ENCODE measurements at places on chromosomes 2 and 18.

GRCh38 chr2:161650116-161651015 lies 26.1 kb downstream of the SLC4A10 start:
- no peak for DNase-seq

DNA sequence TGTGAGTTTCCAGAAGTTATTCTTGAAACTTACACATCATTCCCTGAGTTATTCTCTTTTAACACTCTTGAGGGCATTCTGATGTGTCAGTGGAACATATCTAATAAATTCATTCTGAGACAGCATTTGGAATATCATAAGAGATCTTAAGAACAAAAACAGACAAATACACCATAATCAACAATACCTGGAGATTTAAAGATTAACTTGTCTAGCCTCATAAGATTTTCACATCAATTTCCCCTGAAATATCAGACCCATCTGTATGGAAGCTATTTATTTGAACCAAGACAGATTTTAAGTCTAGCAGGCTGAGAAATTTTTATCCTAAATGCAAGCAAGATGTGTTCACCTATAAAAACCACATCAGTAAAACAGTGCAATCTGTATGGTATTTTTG lies 181.6 kb downstream of the NYAP2 start:
- no peak for DNase-seq

GRCh38 chr2:240425697-240426096 lies 9.8 kb upstream of the GPC1 start:
- DNase-seq, result no peak

DNA sequence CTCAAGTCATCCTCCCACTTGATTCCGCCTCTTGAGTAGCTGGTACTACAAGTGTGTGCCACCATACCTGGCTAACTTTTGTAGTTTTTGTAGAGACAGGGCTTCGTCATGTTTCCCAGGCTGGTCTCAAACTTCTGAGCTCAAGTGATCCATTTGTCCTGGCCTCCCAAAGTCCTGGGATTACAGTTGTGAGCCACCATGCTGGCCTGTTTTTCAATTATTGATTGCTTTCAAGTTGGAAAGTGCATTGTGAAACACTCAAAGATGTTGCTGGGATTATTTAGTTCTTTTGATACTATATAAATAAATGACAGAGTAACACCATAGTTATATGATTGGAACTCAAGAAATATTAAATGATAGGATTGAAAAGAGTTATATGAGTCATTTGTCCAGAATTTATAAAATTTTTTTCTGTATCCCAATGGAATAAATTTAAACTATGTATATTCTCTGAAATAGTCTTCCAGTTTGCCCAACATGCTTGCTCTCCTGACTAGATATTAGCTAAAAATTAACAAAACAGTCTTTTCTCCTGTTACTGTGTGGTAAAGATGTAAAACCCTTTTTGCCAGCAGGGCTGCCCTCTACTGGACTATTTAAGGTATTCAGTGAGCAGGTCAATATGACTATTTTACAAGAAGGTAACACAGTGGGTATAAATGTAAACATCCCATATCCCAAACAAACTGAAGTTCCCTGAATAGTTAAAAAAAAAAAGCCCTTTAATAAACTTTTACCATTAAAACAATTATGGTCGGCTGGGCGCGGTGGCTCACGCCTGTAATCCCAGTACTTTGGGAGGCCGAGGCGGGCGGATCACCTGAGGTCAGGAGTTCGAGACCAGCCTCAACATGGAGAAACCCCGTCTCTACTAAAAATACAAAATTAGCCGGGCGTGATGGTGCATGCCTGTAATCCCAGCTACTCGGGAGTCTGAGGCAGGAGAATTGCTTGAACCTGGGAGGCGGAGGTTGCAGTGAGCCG lies 42.7 kb downstream of the ACSL3 start:
- peak; percentile 89 for DNase-seq

DNA sequence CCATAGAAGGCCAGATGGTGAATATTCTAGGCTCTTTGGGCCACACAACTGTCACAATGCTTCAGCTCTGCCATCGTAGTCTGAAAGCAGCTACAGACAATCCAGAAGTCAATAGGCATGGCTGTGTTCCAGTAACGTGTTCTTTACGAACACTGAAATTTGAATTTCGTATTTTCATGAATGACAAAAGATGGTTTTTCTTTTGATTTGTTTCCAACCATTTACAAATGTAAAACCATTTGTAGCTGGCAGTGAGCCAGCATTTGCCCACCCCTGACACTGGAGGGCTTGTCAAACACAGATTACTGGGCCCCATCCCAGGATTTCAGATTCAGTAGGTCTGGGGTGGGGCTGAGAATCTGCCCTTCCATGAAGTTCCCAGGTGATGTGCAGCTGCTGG lies 83.0 kb upstream of the ATG16L1 start:
- DNase-seq, result no peak

DNA sequence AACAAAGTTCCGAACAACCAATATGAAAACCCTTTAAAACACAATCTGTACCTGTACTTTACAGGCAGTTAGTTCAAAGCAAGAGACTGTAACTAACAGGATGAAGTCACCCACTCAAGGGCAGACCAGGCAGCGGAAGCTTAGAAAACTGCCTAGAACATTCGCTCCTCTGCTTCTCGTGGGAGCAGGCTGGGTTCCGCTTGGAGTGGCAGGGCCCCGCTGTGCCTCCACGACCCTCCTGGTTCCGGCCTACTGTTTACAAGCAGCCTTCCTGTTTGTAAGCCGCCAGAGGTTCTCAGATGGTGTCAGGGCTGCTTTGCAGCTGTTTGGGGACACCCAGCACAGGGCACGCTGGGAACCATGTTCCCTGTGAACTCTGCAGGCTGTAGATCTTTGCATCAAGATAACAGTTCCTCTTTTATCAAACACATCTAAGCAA lies 31.3 kb downstream of the CIB4 start:
- no peak for DNase-seq

DNA sequence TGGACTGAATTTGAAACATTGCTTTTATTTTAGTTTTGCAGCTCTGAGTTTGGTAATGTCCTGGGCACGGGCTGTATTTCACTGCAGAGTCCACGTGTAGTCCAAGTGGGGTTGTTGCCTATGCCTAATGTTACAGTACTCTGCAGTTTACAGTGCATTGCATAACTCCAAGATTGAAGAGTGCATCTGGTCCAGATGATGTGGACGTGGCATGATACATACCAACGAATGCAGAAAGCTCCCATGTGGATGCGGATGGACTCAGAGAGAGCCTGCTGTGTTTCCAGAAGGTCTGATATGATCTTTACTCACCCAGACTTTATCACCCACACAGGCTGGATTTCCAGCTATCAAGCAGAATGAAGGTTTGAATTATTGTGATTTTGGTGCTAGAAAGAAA lies 44.4 kb upstream of the CCDC68 start:
- no peak for DNase-seq

DNA sequence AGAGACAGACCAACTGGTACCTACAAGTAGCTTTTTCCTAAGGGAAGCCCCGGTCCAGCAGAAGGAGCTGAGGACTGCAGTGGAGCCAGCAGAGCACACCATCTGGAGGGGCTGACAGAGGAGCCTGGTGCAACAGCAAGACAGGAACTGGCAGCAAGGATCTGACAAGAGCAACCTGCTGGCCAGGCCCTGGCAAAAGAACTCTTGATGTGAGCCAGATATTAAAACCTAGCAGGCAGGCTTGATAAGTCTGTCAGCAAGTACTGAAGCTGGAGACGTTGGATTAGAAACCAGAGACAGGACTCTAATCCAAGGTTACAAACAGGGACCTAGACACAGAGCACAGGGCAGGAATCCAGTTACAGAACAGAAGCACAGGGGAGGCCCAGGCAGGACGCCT lies 260.7 kb upstream of the MGAT5 start:
- no peak for DNase-seq

DNA sequence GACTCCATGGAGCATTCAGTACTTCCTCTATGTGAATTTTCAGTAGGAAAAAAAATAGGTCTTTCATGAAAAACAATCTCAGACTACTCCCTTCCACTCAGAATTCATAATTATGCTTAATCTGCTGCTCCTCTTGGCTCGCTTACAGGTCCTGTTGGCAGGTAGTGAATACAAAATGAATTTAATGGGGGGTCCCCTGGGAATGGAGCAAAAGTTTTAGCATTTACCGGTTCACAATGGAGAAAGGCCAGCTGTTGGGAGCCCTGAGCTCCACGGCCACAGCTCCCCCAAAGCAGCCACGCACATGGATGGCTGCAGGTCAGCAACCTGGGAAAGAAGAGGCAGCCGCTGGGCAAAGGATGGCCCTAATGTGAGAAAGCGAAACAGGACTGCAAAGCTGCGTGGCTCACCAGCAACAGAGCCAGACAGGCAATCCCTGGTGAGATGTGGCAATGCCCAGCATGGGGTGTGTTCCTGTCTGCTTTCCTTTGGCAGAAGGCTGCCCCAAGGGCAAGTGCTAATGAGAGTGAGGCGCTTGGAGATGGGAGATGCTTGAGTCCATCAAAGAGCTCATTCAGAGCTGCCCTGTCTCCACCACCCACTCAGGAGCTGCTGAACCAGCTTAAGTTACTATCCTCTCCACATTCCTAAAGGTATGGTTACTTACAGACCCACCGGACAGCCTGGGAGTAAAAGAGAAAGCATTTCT lies 447.4 kb downstream of the EPHA4 start:
- DNase-seq, result no peak

DNA sequence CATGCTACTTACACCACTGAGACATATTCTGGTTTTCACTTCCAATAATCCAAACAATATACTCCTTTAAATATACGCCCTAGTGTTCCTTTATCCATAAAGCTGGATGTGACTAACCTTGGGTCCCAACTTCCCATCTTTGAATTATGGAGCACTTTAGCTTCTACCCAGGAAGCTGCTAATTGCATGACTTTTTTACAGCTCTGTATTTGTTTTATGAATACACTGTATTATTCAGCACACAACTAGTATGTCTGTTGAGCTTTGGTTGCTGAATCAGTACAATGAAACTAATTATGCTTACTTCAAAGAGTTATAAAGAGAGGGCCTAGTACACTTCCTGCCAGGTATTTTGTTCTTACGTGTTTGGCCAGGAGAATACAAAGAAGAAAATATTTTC lies 118.5 kb downstream of the BAZ2B start:
- DNase-seq, result no peak

GRCh38 chr2:8170552-8171327 lies 511.1 kb upstream of the ID2 start:
- DNase-seq, result no peak

DNA sequence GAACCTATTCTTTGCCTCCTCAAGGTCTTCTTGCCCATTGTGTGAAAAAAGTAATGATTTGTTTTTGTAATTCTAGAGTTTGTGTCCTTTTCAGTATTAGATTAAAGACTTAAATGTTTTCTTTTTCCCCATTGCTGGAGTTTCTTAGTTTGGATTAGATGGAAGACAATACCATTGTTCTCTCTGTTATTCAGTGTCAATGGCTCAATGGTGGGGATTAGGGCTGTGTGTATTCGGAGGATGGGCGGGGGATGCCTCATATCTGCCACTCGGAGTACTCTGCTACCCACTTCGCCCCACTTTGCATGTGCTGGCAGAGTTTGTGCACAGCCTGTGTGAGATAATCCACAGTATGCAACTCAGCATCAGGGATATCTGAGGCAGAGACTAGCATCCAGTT lies 90.1 kb downstream of the KLHL29 start:
- no peak for DNase-seq

GRCh38 chr18:35516789-35517188 lies 19.0 kb upstream of the INO80C start:
- no peak for DNase-seq

GRCh38 chr18:31688606-31689005 lies 4.2 kb upstream of the B4GALT6 start:
- DNase-seq, result no peak

DNA sequence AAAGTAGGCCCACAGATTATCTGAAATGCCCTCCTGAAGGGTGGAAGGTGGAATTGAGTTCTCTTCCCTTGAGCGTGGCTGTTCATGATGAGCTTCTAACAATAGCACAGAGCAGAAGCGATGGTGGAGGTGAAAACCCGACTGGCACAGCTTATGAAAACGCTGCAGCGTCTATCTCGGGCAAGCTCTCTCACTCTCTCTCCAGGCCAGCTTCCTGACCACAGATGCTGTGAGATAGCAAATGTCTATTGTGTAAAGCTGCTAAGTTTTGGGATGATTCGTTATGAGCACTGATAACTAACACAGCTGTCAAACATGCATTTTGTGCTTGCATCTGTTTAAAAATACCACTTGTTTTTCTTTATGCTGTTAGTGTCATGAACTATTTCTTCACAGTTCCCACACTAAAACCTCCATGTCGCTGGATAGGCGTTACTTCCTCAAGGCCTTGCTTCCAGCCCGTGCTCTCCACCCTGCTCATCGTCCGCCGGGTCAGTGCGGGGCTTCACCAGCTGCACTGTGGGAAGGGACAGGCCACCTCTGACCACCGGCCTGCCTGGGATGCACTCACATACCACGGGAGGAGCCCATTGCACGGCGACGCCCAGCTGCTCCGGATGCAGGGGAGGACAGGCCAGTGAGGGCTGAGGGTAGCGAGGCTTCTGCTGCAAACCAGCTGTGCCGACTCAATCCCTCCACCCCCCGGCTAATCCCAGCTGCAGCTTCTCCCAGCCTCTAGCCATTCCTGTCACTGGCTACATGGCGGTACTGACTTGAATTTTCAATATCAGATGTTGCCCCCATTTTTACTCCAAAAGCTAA lies 60.0 kb upstream of the OTOS start:
- DNase-seq, result no peak

GRCh38 chr2:6325616-6326015 lies 540.1 kb downstream of the CMPK2 start:
- DNase-seq, result no peak

GRCh38 chr2:240322231-240322955 lies 113.1 kb upstream of the GPC1 start:
- DNase-seq, result no peak

- no peak for DNase-seq
These were observed 12.5 kb downstream of the SERPINB7 start for GRCh38 chr18:63787673-63788072.

- no peak for DNase-seq
These were observed 272.3 kb upstream of the EPHA4 start for GRCh38 chr2:221844212-221845020.

DNA sequence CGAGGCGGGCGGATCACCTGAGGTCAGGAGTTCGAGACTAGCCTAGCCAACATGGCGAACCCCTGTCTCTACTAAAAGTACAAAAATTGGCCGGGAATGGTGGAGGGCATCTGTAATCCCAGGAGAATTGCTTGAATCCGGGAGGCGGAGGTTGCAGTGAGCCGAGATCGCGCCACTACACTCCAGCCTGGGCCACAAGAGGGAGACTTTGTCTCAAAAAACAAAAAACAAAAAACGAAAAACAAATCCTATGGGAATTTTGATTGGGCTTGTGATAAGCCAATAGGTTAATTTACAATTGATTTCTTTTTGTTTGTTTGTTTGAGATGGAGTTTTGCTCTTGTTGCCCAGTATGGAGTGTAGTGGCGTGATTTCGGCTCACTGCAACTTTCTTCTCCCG lies 24.2 kb upstream of the TOGARAM2 start:
- DNase-seq, result peak; percentile 43

- DNase-seq, result no peak
These were observed 6.5 kb downstream of the TTR start for GRCh38 chr18:31598021-31598805.

DNA sequence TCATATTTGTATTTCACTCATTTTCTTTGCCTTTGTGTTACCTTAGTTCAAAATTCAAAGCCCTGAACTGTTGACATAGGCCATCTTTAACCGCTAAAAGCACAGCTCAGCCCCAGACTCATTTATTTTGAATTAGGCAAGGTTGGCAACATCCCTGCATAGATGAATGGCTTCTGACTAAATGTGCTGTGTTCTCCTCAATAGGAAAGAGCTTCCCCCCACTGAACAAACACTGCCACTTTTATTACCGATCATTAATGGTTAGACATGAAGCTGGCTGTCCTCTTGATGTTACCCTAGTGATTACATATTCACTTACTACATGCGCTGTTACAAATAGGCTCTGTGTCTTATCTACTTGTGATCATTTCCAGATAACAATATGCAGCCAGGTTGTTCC lies 170.7 kb downstream of the ADCYAP1 start:
- no peak for DNase-seq
